ENCODE measurements at places on chromosomes 5 and 9.

- no peak for DNase-seq
These were observed 138.8 kb upstream of the CD180 start for GRCh38 chr5:67335426-67335825.

GRCh38 chr5:54643685-54644106 lies 126.1 kb downstream of the SNX18 start:
- no peak for DNase-seq

DNA sequence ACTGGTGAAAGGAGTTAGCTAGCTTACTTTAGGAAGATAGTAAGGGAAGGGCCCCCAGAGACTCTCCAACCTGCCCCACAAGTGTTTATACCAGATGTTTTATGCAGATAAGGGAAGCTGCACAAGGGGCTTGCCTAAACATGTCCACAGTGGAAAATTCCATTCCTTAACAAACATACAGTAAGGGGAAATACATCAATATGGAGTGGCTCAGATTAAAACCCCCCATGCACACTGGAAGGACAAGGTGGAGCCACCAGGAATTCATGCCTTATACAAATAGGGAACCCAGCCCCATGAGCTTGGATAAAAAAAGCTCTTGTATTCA lies 106.3 kb upstream of the GPBP1 start:
- DNase-seq, result no peak

- no peak for DNase-seq
These were observed 2.0 kb upstream of the ROR2 start for GRCh38 chr9:91951944-91952520.

GRCh38 chr9:92175441-92175840 lies 60.2 kb upstream of the SPTLC1 start:
- no peak for DNase-seq

DNA sequence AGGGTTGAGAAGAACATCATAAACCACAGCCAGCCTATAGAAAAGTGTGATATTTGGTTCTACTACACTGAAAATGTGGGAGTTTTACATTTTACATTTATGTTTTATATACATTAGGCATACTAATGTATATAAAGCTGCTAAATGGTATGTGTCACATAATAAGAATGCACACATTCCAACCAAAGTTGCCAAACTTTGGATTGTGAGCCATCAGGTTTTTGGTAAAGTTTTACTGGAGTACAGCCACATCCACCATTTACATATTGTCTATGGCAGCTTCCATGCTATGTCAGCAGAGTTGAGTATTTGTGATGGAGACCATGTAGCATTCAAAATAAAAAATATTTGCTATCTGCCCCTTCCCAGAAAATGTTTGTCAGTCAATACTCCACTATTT lies 23.1 kb upstream of the TARS1 start:
- DNase-seq, result no peak

- no peak for DNase-seq
These were observed 154.3 kb upstream of the ZNF618 start for GRCh38 chr9:113721856-113722255.

All from activated CD8-positive, alpha-beta memory T cell treated with anti-CD3 and anti-CD28 coated beads, Interleukin-2, amount 50 U/mL, for 48 hours (primary cell).